ENCODE measurements at places on chromosomes 1 and 21.

GRCh38 chr21:42769820-42770716 is 109.3 kb downstream of the WDR4 start:
- DNase-seq: no peak

DNA sequence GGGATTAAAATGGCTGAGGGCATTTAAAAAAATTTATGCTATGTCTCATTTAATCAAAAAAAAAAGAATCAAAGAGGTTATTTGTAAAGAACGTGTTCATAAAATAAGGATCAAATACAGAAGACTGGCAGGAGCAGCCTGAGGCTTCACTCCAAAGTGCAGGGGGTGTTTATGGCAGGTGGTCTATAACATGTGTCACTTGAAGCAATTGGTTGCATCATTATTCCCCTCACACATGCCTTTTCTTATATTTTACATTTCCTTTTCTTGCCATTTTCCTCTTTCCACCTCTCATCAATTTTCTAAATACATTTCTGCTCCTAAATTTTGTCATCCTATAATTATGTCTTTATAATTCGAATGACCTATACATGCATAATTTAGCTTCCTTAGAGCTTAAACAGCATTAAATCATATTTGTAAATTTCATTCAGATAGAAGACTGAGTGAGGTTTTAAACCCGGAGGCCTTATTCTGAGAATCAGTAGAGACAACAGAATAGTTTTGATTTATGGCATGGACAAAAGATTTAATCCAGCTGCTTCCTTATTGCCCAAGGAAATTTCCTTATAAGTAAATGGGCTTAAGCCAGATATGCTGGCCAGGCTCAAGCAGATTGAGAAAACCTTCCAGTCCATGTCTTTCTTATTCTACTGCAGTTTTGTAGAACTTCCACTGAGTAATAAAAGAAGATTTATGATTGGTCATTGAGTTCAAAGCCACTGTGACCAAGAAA is 322.8 kb downstream of the TGFB2 start:
- no peak for DNase-seq

- no peak for DNase-seq
Measured at GRCh38 chr1:155529109-155529508, 33.5 kb downstream of the ASH1L start.

- DNase-seq: no peak
Measured at GRCh38 chr1:98327220-98327861, 334.2 kb upstream of the SNX7 start.

DNA sequence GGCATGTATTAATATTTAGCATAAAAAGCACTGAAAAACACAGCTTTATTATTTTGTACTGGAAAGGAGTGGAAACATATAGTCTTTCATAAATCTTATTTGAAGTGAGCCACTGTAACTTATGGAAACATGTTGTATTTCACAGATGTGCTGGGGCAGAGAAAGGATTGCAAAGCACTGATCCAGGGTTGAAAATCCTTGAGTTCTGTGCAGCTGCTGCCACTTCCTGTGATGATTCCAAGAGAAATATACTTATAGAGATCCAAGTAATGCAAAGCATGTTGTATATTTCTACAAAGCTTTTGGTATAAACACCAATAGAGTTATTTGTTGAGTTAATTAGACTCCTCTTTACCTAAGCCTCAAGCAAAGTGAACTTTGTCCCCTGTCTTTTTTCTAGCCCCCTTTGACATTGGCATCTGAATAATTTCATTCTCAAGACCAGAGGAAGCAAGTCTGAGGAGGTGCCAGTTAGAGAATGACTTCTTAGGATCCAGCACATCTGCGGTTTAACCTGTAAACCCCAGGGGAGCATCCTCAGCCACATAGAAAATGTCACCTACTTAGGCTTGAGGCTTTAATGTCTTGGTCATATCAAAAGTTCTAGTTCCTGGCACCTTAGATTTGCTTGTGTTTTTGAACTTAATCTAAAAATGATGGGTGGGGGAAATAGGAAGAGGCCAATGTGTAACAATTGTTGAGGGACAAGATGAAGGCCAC is 173.3 kb downstream of the FASLG start:
- no peak for DNase-seq

All from stimulated activated CD4-positive, alpha-beta T cell treated with anti-CD3 and anti-CD28 coated beads, Interleukin-4, amount 100 ng/mL, for 4 hours (primary cell).